ENCODE measurements at places on chromosomes 6 and 20.

- DNase-seq: no peak
Observed at GRCh38 chr6:64590965-64591675, 955.5 kb downstream of the PHF3 start.

DNA sequence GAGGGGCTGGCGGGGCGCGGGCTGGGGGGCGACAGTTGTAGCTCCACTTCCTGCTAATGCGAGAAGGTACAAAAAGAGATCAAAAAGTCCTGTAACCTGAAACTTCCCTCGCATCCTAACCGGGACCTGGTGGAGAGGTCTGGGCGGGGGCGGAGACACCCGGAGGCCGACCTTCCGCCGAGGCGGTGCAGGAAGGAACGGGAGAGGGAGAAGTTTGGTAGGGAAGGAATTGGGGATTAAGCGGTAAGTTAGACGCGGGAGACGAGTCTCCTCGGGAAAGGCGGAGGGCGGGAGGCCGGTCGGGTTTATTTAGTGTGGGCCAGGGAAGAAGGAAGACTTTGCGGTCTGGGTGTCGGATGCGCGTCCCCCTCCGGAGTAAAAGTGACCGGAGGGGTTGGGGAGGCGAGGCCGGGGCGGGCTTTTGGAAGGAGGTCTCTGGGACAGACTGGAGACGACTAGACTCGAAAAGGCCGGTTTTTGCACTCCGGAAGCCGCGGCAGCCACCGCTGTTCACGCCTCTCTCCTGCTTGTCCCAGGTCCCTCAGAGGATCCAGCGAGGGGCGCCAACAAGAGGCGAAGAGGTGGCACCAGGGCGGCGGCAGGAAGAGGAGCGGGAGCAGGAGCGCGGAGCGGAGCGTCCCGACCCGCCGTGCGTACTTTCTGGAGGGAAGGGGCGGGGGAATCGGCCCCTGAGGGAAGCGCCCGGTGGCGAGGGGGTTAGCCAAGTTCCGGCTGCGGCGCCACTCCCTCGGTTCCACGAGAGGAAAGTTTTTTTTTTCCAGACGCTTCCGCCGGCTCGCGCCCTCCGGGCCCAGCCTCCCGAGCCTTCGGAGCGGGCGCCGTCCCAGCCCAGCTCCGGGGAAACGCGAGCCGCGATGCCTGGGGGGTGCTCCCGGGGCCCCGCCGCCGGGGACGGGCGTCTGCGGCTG lies 734 bp downstream of the TPBG start:
- peak; percentile 37 for DNase-seq

GRCh38 chr20:33846291-33846935 lies 35.3 kb downstream of the CHMP4B start:
- no peak for DNase-seq

GRCh38 chr20:11267762-11268335 lies 594.0 kb upstream of the JAG1 start:
- no peak for DNase-seq

DNA sequence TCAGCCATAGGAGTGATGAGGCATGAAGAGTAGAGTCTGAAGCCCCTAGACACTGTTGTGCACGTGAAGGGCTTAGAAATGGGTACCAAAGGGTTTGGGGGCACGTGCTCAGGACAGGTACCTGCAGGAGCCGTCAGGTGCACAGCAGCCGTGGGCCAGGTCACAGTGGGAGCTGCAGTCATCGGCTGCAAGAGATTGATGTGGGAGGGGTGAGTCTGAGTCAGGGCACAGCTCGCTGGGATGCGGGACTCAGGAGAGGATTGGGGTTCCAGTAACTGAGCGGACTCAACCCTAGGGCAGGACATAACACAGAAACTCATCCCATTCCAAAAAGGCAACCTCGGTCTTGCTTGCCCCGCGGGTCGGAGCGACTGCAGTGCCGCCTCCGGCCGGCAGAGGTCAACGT lies 1.1 kb downstream of the DLK2 start:
- DNase-seq: peak; percentile 84

DNA sequence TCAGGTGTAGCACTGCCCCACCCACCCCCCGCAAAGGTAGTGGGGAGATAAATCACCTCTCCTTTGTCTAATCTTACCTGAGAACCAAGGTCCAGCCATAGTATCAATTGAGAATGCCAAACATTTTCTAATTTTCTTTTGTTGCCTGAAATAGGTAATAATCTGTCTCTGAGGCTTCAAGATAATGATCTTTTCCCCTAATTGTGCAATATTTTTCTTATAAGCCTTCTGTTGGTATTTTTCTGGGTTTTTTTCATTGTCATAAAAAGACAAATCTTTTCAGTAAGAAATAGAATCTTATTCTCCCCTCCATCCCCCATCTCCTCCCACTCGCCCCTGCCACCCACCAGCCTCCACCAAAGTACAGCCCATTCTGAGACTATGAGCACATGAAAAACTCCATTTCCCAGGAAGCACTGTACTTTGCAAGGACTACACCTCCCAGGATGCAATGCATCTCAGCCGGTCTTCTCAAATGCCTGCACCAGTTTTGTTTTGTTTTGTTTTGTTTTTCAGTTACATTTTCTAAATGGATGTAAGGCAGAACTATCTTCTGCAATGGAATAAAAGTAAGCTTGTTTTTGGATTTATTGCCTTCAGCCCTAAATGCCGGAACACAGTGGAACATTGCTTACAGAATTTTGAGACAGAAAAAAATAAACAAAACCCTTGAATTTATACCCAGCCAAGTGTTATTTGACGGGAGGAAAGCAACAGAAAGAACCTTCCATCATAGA lies 268.0 kb downstream of the TFAP2A start:
- DNase-seq: no peak

DNA sequence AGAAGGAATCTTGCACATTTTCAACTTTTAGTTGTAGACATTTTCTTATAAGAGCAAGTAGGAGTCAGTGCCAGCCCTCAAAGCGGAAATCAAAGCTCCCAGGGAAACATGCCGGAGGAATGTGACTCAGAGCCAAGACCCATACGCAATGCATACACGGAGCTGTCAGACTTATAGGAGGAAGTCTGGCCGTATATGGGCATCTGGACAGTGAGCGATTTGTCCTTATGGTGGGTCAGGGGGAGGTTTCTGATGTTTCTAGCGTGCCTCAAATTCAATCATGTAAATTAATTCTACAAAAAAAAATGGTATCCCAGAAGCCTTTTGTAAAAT lies 3.6 kb upstream of the CCN2 start:
- no peak for DNase-seq

DNA sequence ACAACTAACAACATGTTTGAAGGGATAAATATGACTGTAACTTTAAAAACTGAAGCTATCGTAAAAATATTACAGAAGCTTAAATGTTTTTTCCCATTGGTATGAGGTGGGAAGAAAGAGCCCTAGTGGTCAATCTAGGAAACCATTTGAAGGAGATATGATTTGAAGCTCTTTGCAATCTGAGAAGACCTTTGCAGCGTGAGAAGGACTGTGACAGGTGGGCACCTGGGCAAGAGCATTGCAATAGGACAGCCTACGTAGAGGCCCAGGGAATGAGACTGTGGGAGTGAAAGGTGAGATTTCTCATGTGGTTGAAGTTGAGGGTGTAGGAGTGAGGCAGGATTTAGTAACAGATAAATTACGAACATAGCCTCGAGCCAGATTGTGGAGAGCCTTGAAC lies 108.0 kb upstream of the PDE7B start:
- DNase-seq: no peak

DNA sequence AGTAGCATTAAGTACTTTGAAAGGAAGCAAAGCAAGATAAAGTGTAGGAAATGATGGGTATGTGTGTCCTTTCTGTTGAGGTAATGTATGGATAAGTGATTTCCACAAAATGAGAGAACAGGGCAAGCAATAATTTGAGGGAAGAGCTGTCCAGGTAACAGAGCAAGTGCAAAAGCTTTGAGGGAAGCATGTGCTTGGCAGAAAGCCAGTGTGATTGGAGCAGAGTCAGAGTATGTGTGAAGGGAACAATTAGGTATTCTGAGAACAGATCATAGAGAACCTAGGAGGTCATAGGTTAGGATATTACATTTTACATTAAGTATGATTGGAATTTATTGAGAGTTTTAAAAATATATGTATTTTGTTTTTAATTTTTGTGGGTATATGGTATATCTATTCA lies 30.2 kb upstream of the MAN1A1 start:
- no peak for DNase-seq

- no peak for DNase-seq
Observed at GRCh38 chr6:583116-583515, 73.8 kb downstream of the HUS1B start.
